BJ (cell line): ENCODE measurements at places on chromosomes 6 and 20.

DNA sequence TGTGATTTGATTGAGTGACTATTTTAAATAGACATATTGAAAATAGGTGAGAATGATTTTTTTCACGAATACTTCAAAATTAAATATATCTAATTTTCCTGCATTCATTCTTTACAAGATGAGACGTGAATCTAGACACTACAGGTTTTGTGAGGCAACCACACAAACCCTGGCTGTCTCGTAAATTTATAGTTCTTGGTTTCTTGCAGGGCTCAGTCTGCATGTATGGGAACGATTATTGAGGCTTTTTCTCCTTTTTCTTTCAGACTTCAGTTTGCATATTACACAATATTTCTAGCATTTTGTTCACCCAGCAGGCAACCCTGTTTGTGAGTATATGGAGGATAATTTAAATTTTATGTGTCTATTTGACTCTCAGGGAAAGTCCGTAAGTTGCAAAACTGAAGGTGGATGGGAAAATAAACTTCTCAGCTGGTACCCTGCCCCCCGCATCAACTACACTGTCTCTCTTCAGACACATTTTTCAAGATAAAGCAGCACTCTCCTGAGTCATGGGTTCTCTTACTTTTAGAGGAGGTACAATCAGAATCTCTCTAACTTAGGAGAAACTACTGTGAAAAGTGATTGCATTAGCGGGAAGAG is 1349.3 kb downstream of the GRIK2 start:
- DNase-seq, result no peak

DNA sequence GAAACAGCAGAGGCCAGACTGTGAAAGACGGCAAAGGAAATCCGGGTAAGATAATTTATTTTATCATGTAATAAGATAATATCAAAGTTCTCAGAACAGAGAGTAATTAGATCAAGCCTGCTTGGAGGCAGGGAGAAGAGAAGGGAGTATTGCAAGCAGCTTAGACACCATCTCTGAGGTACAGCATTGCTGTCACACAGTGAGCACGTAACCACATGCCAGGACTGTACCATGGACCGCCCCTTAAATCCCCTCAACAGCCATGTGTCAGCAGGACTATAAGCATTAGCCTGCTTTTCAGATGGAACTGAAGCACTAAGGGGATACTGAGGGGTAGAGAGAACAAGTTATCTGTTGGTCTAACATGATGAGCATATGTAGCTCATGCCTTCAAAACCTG is 141.5 kb downstream of the C6orf118 start:
- no peak for DNase-seq

DNA sequence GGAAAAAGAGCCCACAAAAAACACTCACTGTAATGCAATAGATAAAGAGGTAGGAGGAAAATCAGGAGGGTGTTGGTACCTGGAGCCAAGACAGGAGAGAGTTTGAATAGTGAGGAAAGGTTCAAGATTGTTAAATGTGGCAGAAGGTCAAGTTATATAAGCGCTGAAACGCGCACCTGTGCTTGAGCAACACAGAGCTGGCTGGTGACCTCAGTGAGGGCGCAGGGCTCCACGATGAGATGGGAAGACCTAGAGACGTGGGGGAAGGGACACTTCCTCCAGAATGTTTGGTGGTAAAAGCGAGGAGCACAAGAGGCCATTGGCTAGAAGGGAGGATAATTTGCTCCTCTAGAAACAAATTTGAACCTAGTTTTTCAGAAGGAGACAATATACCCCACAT is 4.2 kb upstream of the PPP1R14C start:
- DNase-seq, result no peak

GRCh38 chr20:43853174-43853803 is 61.4 kb upstream of the TOX2 start:
- DNase-seq, result no peak

- no peak for DNase-seq
These were observed 83.1 kb downstream of the GRM1 start for GRCh38 chr6:146111881-146112450.

- no peak for DNase-seq
These were observed 42.2 kb upstream of the ZFAND3 start for GRCh38 chr6:37777272-37777834.

GRCh38 chr6:167698540-167698939 is 128.2 kb upstream of the AFDN start:
- DNase-seq, result no peak

DNA sequence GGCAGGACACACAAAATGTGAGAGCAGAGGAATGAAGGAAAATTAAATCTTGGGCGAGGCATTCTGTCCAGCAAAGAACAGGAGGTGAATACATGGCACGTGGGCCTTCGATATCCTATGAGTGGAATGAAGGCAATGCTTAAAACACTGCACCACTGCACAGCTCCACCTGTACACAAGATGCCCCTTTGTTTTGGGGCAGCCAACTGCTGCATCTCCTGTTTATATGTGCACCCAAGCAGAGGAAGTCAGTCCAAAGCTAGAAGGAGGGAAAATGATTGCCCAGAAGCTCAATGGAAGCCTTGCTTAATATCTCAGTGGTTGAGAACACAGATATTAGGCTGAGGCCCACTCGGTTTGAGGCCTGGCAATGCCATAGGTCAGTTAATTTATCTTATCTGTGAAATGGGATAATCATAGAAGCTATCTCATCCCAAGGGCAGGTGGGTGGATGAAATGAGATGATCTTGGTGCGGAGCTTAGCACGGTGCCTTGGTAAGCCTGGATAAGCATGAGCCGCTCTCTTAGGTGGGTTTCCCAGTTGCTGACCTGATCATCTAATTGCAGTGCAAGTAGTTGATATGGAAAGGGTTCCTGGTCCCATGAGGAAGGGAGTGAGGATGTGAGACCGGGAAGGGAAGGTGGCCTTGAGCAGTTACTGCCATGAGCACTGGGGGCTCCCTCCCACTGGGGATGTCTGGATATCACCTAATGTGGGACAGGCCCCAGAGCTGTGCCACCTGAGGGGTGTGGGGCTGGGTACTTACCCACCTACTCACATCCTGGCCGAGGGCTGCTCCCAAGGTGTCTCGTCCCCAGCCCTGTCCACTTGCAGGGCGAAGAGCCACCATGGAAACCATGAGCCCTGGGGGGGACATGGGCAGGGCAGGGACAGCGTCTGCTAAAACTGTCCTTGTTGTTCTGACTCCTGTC is 9.9 kb downstream of the BANF2 start:
- DNase-seq, result no peak

DNA sequence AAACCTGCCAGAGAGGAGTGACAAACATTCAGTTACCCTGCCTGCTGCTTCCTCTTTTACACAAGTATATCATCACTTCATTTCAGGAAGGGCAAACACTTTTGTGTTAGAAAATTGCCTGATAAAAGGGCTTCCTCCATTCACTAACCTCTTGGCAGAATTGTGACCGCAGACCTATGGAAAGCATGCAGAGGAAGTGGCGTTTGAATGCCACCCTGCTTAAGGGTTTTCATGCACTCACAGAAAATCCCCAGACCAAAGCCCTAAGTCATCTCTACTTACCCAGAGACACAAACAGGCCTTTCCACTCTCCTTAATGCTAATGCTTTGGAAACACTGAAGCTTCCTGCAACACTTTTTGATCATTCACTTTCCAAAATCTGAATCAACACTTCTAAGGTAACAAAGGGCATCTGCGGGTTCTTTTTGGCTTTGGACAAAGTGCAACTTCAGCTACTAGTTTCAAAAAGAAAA is 22.1 kb upstream of the RALGAPA2 start:
- no peak for DNase-seq

- no peak for DNase-seq
These were observed 99.8 kb upstream of the PLEKHG1 start for GRCh38 chr6:150499882-150500312.

- peak; percentile 34 for DNase-seq
These were observed 234.1 kb upstream of the BMP2 start for GRCh38 chr20:6533351-6533750.

GRCh38 chr20:10985536-10985935 is 311.7 kb upstream of the JAG1 start:
- DNase-seq, result no peak

DNA sequence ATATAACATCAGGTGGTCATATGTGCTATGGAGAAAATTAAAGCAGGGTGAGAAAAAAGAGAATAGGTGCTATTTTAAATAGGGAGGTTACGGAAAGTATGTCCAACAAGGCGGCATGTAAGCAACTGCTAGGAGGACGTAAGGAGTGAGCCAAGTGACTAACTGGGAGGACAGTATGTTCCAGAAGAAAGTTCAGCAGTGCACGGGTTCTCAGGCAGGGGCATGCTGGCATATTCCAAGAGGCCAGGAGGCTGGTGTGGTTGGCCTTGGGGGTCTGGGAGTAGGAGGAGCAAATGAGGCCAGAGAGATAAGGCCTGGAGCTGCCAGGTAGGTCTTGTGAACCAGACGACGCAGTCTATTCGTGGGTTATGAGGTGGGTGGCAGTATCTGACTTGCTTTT is 112.4 kb downstream of the ARMC2 start:
- DNase-seq, result no peak

- no peak for DNase-seq
These were observed 62.2 kb downstream of the GMDS start for GRCh38 chr6:2183246-2183645.
